ENCODE measurements at places on chromosomes 2 and 18.

- no peak for DNase-seq
Observed at GRCh38 chr2:535222-535621, 142.0 kb downstream of the TMEM18 start.

DNA sequence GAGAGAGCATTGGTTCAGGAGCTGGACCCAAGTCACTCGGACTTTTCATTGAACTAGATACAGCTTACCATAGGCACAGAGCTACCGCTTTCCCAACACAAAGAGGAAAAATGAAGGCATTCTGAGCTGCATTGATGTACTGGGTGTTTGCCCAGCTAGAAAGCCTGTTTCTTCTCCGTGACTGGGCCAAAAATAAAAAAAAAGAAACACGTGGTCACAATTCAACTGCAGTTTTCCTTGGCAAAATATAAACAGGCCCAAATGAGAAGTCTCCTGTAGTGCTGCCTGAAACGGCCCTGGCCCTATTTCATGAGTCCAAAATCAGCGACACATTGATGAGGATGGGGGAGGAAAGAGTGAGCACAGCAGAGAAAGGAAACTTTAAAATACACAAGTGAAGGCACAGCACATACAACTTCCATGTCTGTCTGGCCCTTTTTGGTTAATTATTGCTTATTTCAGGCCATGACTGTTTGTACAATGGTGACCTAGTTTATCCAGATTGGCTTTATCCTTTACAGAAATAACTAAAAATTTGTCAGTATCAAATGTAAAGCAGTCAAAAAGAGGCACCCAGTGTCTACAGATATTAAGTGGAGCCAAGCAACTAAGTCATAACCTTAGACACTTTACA lies 179.7 kb downstream of the ICOS start:
- DNase-seq, result no peak

DNA sequence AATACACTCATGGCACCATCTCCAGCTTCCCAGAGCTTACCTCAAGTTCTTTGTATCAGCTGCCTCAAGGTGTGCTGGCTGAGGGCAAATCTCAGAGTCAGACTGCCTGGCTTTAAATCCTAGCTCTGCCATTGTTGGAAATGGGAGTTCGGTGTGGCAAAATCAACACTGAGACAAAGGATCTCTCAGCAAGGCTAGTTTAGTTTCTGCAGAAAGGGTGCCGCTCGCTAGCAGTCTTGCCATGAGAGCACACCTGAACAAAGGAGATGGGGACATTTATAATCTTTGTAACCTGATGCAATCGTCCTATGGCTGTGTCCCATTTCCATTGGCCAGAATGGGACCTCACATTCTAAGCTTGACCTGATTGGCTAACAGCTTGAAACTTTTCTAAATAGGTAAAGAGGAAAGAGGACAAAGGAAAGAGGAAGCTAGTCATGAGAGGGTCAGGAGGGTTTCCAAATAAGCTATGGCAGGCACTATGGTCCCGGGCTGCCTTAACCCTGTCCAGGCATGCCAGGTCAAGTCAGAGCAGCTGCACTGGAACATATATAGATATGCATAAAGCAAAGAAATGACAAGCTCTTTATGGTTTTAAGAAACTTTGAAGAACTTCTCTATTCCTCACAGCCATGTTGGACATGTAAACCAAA lies 4.3 kb upstream of the UBE2F start:
- no peak for DNase-seq

DNA sequence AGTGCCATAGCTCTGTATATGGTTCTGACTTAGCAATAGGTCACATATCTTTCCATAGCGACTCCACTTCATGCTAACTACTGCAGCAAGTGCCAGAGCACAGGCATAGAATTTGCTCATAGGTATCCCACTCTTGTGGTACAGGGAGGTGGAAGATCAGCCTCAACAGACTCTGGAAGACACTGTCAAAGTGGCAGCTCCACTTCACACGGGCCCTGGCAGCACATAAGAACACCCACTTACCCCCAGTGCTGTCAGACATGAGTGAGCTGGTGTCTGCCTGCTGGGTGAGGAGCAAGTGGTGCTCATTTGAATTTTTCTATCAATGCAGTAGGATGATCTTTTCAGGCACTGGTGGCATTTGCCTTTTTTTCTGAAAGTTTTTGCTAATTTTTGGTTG lies 48.6 kb downstream of the BCL2L11 start:
- DNase-seq, result no peak

DNA sequence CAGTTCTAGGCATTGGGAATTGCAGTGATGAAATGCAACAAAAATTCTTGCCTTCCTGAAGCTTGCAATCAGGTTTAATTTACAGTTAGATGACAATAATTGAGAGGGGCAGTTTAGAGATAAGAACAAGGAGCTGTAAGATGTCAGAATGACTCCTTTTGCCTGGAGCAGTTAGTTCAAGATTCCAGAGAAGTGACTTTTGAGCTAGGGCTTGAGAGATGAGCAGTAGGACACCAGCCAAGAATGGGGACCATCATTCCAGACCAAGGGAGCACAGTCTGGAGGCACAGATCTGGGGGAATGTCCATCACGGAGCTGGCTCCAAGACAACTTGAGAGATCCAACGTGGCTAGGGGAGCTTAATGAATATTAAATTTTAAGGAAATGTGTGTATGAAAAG lies 26.8 kb downstream of the CACNB4 start:
- no peak for DNase-seq

DNA sequence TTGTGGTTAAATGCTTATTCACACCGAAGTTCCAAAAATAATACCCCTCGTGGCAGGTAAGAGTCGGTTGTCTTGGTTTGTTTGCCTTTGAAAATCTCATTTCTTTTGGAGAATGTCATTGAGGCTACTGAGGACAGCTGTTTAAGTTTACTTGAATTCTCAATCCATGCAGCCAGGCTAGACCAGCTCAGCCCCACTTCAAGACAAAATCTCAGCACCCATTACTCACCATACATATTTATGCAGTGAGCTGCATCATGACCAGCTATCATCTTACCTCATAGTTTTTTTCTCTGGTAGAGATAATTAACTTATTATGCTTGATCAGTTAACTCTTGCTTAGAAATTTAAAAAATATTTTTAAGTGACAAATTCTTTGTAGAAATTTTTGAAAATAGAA lies 115.9 kb downstream of the HAUS1 start:
- DNase-seq, result no peak

- DNase-seq, result no peak
Observed at GRCh38 chr2:200378652-200379290, 72.3 kb downstream of the SPATS2L start.

DNA sequence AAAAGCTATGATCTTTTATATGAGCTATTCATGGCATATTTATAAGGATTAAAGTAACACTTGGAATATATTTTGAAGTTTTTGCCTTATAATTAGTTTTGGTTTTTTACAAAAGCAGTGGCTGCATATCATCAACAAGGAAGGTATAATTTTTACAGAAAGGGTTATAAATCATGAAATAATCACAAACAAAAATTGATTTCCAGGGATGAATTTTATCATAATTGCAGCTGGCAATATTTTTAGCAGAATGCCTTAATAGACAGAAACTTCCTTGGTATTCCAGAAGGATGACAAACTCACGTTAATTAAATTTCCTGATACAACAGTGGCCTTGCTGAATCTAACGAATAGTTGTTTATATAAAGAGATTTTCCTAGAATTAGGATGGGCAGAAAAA lies 260.5 kb upstream of the SLC39A10 start:
- no peak for DNase-seq

DNA sequence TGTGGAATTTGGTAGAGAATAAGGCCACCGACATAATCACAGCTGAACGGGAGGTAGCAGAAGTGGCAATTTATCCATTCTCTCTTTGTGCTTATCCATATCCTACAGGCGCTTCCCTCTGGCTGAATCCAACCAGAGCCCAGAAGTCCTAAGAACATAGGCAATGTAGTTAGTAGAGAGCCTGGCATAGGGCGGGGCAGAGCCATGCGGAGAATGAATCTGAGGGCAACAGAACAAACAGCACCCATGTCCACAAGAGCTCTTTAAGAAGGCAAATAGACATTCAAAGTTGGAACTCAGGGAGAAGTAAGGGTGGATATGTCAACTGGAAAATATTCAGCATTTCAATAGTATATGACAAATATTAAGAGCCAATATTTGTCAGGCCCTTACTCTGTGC lies 305.9 kb upstream of the VWC2L start:
- DNase-seq, result no peak

DNA sequence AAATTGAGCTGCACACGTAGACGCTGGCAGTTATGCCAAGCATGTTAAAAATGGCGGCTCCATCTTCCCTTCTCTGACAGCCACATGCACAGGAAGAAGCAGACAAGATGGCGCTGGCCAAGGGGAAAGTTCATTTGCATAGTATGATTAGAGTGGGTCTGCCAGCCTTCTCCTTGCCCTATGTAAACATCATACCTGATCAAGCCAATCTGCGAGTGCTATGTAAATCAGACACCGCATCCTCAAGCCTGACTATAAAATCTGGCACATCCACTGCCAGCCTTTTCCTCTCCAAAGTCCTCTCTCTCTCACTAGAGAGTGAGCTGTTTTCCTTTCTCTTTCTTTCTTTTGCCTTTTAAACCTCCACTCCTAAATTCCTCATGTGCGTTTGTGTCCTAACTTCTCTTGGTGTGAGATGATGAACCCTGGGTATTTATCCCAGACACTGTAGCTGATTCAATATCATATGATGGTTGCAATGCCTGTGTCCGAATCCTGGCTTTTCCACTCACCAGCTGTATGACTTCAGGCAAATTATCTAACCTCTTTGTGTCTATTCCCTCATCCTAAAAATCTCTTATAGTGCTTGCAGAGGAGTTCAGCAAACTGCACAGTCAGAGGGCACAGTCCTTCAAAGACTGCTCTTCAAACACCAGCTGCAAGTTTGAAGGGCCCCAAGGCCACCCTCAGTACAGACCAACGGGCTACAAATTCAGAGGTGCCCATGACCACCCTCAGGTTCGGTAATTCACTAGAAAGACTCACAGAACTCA lies 39.3 kb upstream of the ITSN2 start:
- DNase-seq, result no peak

- DNase-seq, result no peak
Observed at GRCh38 chr2:88452565-88452905, at the start of gene FOXI3. Gene FOXI3 (minus strand): TSS chr2:88452693. CDS start chr2:88452535, 158 bp downstream.

- DNase-seq, result no peak
Observed at GRCh38 chr18:8876887-8877286, 171.5 kb downstream of the MTCL1 start.

GRCh38 chr2:3379339-3379646 lies 201 bp upstream of the TRAPPC12 start:
- no peak for DNase-seq

GRCh38 chr2:197165020-197165419 lies 145.6 kb downstream of the ANKRD44 start:
- no peak for DNase-seq

DNA sequence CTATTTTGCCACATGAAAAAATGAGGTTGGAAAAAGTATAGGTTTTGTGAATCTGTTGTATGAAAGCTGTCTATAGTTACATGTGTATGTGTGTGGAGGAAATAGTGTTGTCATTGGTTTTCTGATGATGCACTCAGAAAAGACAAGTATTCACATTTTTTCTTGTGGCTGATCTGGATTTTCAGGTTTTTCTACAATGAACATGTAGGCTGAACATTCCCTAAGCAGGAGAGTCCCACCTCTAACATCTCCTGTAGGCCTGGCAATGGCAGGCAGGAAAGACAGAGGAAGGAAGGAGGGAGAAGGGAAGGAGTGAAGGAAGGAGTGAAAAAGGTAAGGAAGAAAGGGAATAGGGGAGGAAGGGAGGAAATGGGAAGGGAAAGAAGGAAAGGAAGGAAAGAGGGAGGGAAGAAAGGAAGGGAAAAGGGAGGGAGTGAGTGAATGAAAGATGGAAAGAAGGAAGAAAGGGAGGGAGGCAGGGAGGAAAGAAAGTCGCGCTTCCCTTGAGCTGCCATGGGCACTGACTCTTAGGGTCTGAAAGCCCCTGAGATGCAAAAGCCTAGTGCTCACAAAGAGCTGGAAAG lies 495 bp upstream of the IL36RN start:
- DNase-seq, result no peak

DNA sequence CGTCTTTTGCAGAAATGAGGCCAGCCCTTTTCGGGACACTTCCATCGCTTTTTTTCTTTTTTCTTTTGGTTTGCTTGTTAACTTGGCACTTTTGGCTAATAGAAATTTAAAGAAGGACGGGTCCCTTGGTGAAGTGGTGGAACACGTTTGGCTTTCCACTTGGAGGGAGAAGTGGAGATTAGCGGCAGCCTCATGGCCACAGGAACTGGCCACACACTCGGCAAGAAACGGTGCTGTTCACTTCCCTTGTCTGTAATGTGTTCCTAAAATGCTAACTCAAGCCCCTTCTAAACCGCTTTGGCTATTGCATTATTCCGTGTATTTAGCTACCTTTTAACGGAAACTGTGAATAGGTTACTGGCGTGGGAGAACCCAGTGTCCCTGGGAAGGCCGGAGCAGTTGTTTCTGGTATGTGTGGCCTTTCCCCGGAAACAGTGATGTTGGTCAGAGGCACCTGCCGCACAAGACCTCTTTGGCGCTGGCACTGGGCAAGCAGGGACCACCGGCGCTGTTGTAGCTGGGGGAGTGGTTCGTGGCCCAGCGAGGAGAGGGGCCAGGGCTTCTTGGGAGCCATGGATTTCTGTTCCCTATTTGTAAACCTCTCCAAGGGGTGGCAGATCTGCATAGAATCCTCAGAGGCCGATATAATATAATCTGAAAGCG lies 981 bp downstream of the RAMP1 start:
- no peak for DNase-seq

DNA sequence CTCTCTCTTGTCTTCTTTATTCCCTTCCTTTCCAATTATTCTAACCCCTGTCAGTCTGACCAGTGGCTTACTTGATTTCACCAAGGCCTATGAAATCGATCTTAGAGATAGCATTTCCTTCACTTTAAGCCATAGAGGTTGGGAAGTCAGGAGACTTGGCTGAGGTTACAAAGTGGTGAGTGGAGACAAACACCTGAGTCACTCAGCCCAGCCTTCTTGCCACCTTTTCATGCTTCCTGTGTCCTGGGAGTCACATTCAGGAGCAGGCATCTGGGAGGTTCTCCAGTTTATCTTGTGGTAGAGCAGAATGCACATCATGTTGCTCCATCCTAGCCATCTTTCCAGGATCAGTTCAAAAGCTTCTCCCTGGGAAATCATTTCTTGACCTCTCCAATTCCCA lies 59.1 kb downstream of the VSNL1 start:
- DNase-seq, result no peak

DNA sequence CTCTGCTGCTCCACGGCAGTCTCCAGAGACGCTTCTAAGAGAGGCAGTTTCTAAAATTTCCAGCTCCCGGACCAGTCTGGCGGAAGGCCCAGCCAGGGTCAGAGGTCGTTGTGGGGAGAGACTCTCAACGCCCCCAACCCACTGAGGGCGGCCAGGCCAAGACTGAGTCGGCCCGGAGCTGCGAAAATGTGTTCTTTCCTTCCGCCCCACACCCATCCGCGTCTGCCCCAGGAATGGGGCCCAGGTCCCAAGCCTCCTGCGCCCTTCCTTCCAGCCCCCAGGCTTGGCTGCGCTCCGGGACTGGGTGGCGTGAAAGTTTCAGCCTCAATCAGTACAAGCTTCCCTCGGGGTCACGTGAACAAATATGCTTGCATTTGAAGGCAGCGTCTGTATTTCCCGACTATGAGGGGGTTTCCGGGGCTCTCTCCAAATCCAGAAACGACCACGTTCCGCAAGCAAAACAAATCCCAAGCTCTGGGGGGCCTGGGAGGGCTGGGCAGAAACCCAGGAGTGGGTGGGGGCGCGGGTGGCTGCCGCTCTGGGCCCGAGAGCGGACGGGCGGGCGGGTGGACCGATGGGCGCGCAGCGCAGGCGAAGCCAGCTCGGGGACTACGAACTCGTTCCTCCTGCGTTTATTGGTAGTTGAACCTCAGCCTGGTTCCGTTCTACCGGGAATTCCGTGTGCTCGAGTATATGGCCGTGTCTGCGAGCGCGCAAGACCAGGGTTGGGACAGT lies 3.3 kb downstream of the HOXD3 start:
- DNase-seq, result no peak

GRCh38 chr2:68303033-68303901 lies 16.5 kb downstream of the CNRIP1 start:
- DNase-seq, result no peak

Measured in activated naive CD4-positive, alpha-beta T cell (primary cell).